Stimulated activated CD4-positive, alpha-beta T cell treated with anti-CD3 and anti-CD28 coated beads, Interleukin-12 subunit alpha, Interleukin-12 subunit beta, amount 100 ng/mL, for 4 hours (primary cell): ENCODE measurements at places on chromosomes 1 and 21.

DNA sequence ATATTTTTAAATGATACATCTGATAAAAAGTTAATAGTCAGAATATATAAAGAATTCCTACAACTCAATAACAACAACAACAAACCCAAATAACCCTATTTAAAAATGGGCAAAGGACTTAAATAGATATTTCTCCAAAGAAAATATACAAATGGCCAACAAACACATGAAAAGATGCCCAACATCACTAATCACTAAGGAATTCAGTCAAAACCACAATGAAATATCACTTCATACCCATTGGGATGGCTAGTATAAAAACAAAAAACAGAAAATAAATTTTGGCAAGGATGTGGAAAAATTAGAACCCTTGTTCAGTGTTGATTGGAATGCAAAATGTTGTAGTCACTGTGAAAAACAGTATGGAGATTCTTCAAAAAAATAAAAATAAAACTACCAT is 184.8 kb upstream of the RAB4A start:
- no peak for DNase-seq

GRCh38 chr1:31570906-31571305 is 5.4 kb upstream of the TINAGL1 start:
- DNase-seq: no peak

GRCh38 chr21:14092834-14093560 is 117.8 kb downstream of the LIPI start:
- DNase-seq: no peak

DNA sequence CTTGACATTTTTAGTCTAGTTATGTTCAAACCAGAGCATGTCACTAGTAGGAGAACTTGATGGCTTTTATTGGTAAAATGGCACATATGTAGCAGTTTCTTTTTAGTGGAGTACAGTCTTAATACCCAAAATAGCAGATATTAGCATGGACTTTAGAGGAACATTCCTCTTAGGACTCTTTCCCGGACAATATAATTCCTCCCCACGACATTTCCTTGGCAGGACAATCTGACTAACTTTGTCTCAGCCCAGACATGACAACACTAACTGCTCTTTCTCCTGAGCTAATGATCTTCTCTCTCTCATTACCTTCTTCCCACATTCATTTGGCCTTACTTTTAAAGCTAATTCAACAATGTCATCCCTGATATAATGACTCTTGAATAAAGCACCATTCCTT is 62.5 kb downstream of the ADAMTS1 start:
- DNase-seq: no peak

- no peak for DNase-seq
Observed at GRCh38 chr1:185401019-185401418, 84.0 kb upstream of the IVNS1ABP start.

GRCh38 chr1:56573311-56573710 is 6.1 kb downstream of the PLPP3 start:
- no peak for DNase-seq

DNA sequence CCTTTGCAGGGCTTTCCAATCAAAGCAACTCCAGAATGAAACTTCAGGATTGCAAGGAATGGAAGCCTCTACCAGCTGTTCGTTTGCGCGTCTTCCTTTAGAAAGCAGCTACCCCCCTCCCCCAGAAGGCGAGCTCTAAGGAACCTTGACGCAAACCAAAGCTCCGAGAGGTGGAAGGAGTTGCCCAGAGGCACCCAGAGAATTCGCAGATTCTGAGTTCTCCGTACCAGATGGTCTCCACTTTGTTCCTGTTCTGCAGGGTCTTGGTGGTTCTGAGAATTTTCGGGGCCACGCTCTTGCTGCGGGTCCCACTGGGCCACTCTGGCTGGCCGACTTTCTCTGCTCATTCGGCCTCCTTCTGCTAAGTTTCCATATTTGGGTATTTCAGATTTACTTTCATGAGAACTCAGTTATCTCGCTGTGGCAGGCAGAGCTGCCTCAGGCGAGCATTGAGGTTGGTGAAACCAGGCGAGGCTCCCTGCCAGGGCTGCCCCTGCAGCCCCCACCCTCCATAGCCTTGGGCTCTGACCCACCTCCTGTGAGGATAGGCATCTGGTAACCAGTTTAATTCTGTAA is 801 bp downstream of the TRAF5 start:
- DNase-seq: no peak

DNA sequence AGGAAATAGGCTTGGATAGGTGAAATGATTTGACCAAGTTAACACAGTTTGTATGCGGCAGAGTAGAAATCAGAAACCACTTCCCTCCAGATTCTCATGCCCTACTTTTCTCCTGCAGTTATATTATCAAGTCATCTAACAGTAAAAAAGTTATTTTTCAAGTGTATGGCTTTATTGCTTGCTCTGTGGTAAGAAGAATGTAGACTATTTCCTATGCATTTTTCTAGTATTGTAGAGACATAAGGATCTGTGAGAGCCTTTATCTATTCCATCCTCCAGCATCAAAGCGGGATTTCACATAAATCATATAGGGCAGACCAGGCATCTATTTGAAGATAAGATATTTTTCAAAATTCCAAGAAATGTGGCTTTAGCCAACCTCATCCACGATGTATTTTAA is 208.5 kb downstream of the TTLL7 start:
- DNase-seq: no peak

GRCh38 chr21:45768740-45769048 is 125.2 kb downstream of the PCBP3 start:
- no peak for DNase-seq

GRCh38 chr1:206897175-206897574 is at the start of gene IL24:
Gene IL24, plus strand, starts transcription at chr1:206897443. Its CDS starts 390 bp downstream, at chr1:206897833.
- peak; percentile 42 for DNase-seq

DNA sequence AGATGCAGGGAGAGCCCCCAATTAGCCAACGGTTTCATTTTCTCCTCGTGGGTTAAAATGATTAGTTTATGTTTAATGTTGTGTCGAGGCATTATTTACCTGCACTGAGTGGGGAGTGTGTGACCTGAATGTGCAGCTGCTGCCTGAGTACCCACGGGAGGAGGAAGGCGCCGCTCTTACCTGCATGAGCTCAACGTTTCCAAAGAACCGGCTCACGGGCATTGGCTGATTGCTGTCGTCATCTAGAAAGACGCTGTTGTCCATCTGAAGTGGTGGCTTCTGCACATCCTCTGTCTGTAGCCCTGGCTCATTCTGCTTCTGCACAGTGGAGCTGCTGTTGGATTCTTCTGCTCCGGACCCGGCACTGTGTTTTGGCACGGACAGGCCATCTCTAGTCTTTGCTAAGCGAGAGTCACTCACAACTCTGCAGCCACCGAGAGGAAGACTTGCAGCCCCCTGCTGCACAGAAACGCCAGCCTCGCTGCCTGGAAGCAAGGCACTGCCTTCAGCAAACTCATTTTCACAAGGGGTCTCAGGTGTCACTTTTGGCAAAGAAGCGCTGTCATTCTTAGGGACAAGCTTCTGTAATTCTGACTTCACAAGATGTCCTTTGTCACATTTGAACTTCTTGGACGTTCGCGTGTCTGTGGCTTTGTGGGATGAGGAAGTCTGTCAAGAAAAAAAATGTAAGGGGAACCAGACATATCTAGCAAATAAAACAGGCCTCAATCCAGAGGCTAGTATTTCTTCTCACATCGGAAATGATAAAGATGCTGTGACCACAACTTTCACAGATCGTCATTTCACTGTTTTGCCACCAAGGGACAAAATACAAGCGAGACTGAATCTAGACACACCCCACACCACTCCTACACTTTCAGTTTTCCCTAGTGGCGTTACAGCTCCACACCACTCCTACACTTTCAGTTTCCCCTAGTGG is 9.4 kb downstream of the C1orf174 start:
- no peak for DNase-seq

- DNase-seq: no peak
Observed at GRCh38 chr21:45258466-45258865, 29.2 kb downstream of the POFUT2 start.

DNA sequence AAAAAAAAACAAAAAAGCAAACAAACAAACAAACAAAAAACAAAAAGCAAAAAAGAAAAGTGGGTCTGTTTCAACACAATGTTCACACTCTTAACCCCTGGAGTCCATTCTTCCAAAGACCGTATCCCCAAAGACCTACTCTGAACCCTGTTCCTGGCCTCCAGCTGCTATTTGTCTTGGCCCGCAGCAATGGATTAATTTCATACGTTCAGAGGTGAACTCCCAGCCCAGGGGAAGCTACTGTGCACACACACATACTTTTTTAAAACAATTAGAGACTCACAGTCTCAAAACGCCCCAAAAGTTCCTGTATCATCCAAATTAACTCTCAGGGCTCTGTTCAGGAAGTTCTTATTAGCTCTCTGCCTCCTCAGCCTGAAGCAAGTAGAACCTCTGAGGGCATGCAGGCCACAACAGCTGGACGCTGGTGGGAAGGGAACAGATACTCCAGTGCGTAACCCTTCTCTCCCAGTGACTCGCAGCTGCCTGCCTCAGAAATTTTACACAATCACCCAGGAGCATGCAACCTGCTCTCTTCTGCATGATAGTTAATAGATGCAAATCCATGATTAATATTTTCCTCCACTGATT is 395.4 kb downstream of the RRAGC start:
- no peak for DNase-seq

DNA sequence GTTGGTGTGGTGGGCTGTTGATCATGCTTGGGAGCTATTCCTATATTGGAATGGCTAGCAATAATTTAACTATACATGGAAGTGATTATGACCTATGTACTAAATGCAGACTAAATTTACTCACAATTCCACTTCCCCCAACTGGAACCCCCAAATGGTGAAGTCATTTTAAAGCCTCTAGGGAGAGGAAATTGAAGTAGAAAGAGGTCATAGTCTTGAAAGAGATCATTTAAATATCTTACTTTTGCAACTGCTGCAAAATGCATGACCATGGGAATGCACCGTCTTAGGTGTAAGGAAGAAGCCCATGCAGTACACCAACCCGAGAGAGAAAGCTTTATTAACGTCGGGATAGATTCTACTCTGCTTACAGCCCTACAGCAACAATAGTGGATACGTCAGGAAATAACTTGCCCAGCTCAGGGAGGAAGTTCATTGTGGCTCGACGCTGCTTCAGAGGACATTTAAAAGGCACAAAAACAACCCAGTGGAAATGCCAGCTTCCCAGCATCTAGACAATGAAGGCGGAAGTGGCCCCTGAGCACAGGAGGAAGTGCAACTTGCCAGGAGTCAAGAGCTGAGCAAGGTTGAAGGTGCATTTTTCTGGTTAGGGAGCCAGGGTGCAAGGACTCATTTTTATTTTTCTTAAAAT is 26.5 kb downstream of the CYYR1 start:
- no peak for DNase-seq

- DNase-seq: no peak
Observed at GRCh38 chr1:240426051-240426450, 185.9 kb downstream of the GREM2 start.

- DNase-seq: no peak
Observed at GRCh38 chr21:32484706-32485380, 72.3 kb downstream of the EVA1C start.

GRCh38 chr21:45140346-45140940 is 66.1 kb downstream of the ADARB1 start:
- DNase-seq: peak; percentile 32

DNA sequence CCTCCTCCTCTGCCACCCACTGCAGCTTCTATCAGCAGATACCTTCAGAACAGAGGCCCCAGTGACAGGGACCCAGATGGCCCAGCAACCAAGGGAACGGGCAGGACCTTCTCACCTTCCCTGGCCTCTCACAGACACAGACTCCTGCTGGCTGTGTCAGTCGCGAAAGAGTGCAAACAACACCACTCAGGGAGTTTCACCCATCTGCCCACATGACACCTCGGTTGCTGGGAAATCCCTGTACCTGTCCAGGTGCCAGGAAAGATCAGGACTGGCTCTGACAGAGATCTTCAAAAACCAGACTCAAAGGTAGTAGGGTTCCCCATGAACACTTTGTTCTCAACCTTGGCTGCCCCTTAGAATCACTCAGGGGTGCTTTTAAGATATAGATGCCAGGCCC is 83.5 kb upstream of the HIVEP3 start:
- DNase-seq: no peak

GRCh38 chr1:51238034-51238403 is 1.9 kb downstream of the RNF11 start:
- DNase-seq: no peak

DNA sequence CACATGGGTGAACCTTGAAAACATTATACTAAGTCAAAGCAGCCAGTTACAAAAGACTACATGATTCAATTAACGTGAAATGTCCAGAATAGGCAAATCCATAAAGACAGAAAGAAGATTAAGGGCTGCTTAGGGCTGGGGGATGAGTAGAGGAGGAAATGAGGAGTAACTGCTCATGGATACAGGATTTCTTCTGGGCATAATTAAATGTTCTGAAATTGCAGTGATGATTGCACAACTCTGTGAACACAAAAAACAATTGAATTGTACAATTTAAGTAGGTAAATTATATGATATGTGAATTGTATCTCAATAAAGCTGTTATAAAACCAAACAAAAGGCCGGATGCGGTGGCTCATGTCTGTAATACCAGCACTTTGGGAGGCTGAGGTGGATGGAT is 52.2 kb downstream of the RERE start:
- no peak for DNase-seq

GRCh38 chr1:51976846-51977602 is 13.5 kb downstream of the RAB3B start:
- no peak for DNase-seq

DNA sequence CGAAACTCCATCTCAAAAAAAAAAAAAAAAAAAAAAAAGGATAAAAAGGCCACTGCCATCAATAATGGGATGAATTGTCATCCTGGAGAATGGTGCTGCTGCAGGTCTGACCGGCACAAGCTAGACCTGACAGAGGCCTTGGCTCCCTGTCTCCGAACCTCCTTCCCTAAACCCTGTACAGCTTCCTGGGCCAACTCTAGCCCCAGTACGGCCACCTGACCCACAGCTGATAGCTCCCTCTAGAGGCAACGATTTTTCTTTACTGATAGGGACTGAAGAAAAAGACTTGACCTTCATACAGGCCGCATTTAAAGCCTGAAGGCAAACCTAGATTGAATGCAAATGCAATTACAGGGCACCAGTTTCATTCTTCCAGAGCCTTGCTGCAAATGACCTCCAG is 30.7 kb downstream of the NOL9 start:
- DNase-seq: no peak

GRCh38 chr1:156767879-156768604 is 707 bp downstream of the PRCC start:
- peak; percentile 40 for DNase-seq

DNA sequence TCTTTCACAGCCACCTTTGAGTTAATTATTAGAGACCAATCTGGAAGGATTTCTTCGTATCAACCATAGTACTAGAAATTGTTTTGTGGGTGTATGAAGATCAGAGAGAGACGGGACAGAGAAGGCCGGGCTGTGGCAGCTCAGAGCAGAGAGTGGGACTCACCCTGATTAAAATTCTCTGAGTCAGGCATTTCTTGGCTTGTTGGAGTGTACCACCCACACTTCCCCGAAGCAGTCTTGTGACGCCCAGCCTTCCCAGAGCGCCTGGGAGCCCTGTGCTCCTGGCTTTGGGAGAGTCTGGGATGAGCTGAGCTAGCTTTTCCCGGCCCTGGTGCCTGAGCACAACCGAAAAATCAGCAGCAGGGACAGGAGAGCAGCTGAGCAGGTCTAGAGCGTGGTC is 19.4 kb downstream of the PLEKHM2 start:
- no peak for DNase-seq
